ENCODE measurements at places on chromosomes 1 and 21. TPM values are rescaled to one million over a fixed set of nuclear protein-coding genes. Genes with fewer than 3 reads are reported as not detected.

Gene LCA5L
- 1.7 TPM for total RNA-seq

Gene ADCY10
- not detected for total RNA-seq

Gene RNU1-1
- total RNA-seq, result under 0.01 TPM

Gene OPTC
- not detected for total RNA-seq

Gene SIPA1L2
- total RNA-seq, result 50.2 TPM

Gene PDC
- total RNA-seq, result not detected

Gene S100B
- 0.57 TPM for total RNA-seq

Gene CFAP107
- not detected for total RNA-seq

Gene KCNJ9
- not detected for total RNA-seq

Gene MTARC1
- total RNA-seq, result 3.8 TPM

Gene LCE3D
- not detected for total RNA-seq

Gene RIPPLY3
- 0.47 TPM for total RNA-seq

Gene FAM78B
- total RNA-seq, result 0.53 TPM

Gene NBPF1
- 11.4 TPM for total RNA-seq

Gene FBXO28
- total RNA-seq, result 34.3 TPM

Gene LZIC
- total RNA-seq, result 24.2 TPM

Gene ZNF697
- total RNA-seq, result 1.9 TPM

Gene AGMAT
- total RNA-seq, result 0.27 TPM

Gene SPRR2E
- 3,177 TPM for total RNA-seq

Gene ACTN2
- total RNA-seq, result not detected

Gene KIF1B
- 27.1 TPM for total RNA-seq

Gene TMEM63A
- total RNA-seq, result 27.1 TPM

Data from esophagus squamous epithelium (tissue), 5 donors.